Lung microvascular endothelial cell (primary cell): ENCODE measurements at places on chromosomes 2 and 18. TPM values are rescaled to one million over a fixed set of nuclear protein-coding genes. Genes with fewer than 3 reads are reported as not detected.

The MEP1B gene
- not detected in 2 replicates for total RNA-seq

The SETBP1 gene
- total RNA-seq, result 1.1 and 1.6 TPM in 2 replicates

GRCh38 chr2:16617282-16618266, 48.1 kb downstream of the CYRIA start:
- peak; percentile 50 for DNase-seq

- DNase-seq, result no peak
Observed at GRCh38 chr2:112164876-112165275, 26.7 kb downstream of the FBLN7 start.

DNA sequence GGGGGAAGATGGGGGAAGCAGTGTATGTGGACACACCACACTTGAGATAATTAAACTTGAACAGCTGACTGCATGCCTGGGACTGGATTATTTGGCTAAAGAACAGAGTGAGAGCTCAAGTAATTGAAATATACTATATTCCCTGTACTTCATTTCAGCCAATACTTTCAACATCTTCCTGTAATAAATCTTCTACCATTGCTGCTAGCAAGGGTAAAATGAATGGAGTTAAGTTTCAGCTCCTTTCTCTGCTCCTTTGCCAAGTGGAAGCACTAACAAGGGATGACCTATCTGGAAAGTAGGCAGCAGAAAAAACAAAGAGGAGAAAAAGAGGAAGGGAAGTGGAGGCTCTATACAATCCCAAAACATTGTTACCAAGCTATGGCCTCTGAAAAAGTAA, 50.9 kb downstream of the MMADHC start:
- no peak for DNase-seq

DNA sequence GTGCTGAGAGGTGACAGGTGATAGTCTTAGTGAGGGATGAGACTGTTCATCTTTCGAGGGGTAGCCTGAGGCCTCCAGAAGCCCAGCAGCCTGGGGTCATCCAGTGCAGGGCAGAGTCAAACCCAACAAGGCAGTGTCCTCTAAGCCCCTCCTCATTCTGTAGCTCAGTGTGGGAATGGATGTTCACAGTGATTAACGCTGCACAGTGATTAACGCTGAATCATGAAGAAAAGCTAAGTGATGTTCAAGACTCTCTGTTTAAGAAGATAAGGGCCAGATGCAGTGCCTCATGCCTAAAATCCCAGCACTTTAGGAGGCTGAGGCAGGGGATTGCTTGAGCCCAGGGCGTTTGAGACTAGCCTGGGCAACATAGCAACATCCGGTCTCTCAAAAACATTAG, 56.3 kb upstream of the LAPTM4A start:
- DNase-seq, result no peak

DNA sequence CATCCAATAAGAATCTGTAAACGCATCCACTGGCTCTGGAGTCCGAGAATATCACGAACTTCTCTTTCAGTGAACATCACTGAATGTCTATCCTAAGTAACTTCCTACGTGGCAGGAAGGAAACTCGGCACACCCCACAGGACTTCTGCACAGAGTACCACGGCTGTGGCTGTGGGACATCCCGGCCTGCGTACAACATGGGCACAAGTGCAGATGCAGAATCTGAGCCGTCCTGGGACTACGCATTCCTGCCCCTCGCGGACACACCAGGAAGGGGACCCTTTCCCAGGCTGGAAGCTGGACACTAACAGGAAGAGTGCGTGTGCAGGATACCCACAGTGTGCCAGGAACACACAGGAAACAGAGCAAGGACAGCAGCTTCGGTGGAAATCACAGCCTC, 60.6 kb downstream of the ZNF516 start:
- DNase-seq, result no peak

- DNase-seq, result no peak
Observed at GRCh38 chr2:15582710-15583357, 8.8 kb upstream of the DDX1 start.

GRCh38 chr18:5705393-5705792, 161.6 kb upstream of the EPB41L3 start:
- no peak for DNase-seq

GRCh38 chr2:42274863-42275262, 86.2 kb downstream of the COX7A2L start:
- no peak for DNase-seq
